Stimulated activated CD8-positive, alpha-beta memory T cell treated with anti-CD3 and anti-CD28 coated beads, Interleukin-15, amount 100 ng/mL, for 24 hours (primary cell): ENCODE measurements at places on chromosomes 2 and 18.

- DNase-seq: no peak
Observed at GRCh38 chr2:56049233-56049845, 125.8 kb upstream of the EFEMP1 start.

- DNase-seq: no peak
Observed at GRCh38 chr2:8132351-8132831, 549.5 kb upstream of the ID2 start.

DNA sequence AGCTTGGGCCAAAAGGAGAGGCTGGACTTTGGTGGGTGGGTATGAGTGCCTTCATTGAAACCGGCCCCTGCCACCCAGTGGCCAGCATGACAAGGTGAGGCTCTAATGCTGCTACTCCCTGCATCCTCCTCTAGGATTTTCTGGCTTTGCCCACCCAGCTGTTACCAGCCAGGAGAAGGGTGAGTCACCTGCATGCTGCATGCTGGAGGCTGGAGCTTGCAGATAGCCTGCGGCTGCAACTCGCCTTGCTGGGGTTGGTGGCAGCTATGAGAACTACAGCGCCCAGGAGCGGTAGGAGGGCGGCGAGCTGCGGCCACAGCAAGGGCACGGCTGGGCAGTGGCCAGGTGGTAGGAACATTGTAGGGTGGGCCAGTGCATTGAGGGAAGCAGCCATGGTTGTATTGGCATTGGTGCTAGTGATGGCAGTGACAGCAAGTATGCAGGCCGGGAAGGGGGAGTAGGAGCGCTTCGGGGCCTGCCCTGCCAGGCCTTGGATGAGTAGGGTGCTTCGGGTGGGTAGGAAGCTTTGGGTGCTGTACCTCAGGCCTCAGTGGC lies 75.4 kb upstream of the SLC35G4 start:
- DNase-seq: no peak

- DNase-seq: no peak
Observed at GRCh38 chr2:42049221-42050009, 1.6 kb downstream of the PKDCC start.

- no peak for DNase-seq
Observed at GRCh38 chr2:149544692-149545091, 42.9 kb downstream of the MMADHC start.

GRCh38 chr2:58916063-58916462 lies 674.9 kb upstream of the FANCL start:
- no peak for DNase-seq

- no peak for DNase-seq
Observed at GRCh38 chr2:15760232-15760910, 168.7 kb downstream of the DDX1 start.

GRCh38 chr2:40668425-40668824 lies 216.5 kb upstream of the SLC8A1 start:
- DNase-seq: no peak

- no peak for DNase-seq
Observed at GRCh38 chr2:7375901-7376300, 458.7 kb downstream of the RNF144A start.

GRCh38 chr2:64913357-64913869 lies 75.8 kb upstream of the SLC1A4 start:
- no peak for DNase-seq

DNA sequence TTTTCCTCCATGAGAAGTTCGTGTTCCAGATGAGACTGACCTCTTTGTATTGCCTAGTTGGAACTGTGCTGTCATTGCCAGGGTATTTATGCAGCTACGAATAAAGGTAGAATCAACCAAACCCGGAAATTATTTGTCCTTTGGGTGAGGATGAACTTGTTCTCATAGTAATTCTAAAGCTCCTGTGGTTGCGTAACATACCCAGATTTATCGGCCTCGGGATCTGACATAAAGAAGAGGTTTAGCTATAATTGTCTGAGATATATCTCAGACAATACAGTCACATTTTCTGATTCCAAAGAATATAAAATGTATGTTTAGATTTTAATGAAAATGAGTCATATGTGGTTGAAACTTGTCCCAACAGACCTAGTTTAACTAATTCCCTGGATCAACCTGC lies 628.7 kb upstream of the LINC00305 start:
- DNase-seq: no peak

- no peak for DNase-seq
Observed at GRCh38 chr2:206974551-206974950, 35.2 kb downstream of the CPO start.

- no peak for DNase-seq
Observed at GRCh38 chr2:71336384-71336783, 4.8 kb downstream of the ZNF638 start.

DNA sequence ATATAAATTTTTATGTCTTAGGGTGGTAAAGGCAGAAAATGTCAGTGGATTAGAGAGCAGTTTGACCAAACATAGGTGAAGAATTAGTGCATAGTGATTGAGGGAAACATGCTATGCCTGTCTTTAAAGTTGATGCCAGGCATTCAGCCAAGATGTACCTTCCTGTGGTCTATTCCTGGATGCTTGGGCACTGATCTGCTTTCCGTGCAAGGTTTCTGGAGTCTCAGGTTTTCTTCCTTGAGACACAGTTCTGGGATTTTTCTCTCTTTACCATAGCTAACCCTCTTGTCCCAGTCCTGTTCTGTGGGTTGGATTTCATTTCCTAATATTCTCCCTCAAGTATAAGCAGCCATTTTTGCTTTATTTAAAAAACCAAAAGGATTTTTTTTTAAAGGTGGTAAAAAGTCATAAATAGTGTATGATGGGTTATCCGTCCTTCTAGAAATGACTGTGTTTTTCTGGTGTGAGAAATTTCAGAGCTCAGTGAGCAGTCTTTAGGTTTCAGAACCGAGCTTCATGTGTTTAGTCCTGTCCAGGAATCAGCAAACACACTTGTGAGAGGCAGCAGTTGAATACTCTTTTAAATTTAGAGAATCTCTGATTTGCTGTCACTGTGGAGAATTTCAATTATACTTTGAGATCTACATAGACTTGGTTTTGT lies 43.0 kb upstream of the CYBRD1 start:
- DNase-seq: no peak

GRCh38 chr2:85704800-85705679 lies 10.9 kb downstream of the GNLY start:
- no peak for DNase-seq

- DNase-seq: no peak
Observed at GRCh38 chr2:62570861-62571698, 65.1 kb upstream of the TMEM17 start.

DNA sequence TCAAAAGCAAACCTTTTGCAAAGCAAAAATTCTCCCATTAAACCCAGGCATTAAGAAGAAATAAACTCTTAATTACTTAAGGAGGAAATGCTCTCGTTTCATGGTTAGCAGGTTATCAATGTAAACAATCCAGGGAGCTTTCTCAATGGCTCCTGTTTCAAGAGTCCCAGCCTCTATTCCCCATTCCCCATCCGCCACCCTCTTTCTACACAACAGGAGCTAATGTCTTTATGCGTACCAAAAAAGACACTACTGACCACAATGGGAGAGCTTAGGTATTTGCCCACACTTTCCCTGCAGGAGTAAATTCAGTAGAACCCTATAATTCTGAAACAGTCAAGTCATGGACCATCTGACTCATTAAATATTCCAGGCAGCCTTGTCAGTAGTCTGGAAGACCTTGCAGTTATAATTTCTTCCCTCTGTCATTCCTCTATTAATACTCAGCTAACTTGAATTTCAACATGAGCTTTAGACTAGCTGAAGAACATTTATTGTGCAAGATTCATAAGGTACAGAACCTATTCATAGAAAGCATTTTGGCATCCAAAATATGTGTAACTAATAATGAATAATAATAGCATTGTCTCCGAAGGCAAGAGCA lies 48.6 kb downstream of the SLC8A1 start:
- DNase-seq: no peak

DNA sequence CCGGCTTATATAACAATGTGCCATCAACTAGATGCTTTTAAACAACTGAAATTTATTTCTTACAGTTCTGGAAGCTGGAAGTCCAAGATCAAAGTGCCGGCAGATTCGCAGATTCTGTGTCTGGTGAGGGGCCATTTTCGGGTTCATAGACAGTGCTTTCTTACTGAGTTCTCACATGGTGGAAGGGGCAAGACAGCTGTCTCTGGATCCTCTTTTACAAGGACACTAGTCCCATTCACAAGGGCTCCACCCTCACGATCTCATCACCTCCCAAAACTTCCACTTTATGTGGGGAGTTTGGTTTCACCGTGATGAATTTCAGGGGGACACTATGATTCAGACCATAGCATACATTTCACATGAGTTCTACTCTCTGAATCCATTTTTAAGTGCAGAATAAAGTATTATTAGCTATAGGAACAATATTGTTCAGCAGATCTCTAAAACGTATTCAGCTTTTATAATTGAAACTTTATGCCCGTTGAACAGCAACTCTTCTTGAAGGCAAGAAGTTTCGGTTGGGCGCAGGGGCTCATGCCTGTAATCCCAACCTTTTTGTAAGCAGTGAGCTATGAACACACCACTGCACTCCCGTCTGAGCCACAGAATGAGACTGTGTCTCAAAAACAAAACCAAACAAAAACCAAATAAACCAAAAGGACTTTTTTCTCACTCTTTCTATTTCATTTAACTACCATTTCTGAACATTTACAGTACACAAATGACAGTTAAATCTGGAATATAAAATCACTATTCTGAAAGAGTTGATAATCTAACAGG lies 502.8 kb downstream of the CMPK2 start:
- no peak for DNase-seq

- no peak for DNase-seq
Observed at GRCh38 chr2:177326005-177326404, 61.5 kb upstream of the NFE2L2 start.

GRCh38 chr2:28276076-28276618 lies 116.5 kb upstream of the FOSL2 start:
- DNase-seq: no peak

- DNase-seq: no peak
Observed at GRCh38 chr2:1972948-1973347, 228.6 kb upstream of the PXDN start.

GRCh38 chr2:75241696-75242095 lies 42.4 kb upstream of the TACR1 start:
- no peak for DNase-seq

DNA sequence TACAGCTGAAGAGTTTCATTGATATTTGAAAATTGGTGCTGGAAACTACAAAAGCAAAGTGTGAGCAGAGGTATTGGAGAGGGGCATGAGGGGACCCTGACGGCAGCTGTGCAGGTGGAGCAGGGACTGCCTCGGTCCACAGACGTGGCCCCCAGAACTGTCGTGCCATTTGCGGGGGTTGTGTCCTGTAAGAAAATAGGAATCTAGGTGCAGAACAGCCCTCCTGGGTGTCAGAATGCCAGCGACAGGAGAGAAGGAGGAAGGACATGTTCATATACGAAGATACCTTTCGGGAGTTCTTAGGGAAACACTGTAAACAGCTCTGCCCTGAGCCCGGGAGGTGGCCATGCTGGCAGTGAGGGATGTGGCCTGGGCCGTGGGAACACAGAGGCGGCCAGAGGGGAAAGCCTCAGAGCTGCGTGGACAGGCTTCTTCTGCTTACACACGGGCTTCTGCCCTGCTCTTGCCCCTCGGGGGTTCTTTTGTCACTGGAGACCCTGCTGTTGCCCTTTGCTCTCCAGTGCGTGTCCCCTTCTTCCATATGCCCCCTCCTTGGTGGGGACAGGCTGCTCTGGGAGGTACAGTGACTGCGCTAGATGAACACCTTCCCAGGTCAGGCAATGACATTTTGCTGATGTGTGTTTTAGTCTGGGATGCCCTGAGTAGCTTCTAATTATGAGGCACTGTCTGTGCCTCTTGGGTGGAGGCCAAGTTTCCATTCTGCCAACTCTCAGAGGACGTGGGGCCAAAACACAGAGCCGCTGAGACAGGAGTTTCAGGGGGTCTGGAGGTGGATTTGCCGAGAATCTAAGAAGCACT lies 81.9 kb upstream of the TXNDC2 start:
- DNase-seq: no peak
